ENCODE measurements at places on chromosomes 1 and 21. TPM values are rescaled to one million over a fixed set of nuclear protein-coding genes. Genes with fewer than 3 reads are reported as not detected.
A peak's percentile ranks its signal among the peaks of the same experiment; 100 is the strongest.

- DNase-seq: peak; percentile 57
These were observed 156.0 kb downstream of the TOMM20 start for GRCh38 chr1:234972411-234973191.

- DNase-seq: no peak
These were observed 424.5 kb downstream of the NEGR1 start for GRCh38 chr1:71857862-71858261.

- DNase-seq: peak; percentile 1
These were observed at the start of gene SMPDL3B for GRCh38 chr1:27934818-27935549. Gene SMPDL3B (plus strand): TSS chr1:27935000. CDS start chr1:27935184, 184 bp downstream.

GRCh38 chr1:224170343-224170742, 12.7 kb upstream of the DEGS1 start:
- no peak for DNase-seq

DNA sequence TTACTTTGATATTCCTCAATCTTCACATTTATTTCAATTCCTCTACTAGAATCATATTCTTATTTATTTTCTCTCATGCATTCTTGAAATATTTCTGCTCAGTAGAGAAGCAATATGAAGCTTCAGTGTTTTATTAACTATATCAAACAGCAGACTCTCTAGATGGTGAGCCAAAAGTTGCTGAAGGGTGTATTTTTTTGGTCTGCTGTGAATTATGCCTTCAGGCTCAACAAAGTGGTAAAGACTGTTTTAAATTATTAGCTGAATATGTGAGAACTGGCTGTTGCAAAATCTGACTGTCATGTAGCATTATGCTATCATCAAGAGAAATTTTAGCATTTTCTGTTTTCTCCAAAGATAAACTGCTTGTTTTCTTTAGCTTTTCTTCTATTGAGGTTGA, 24.9 kb upstream of the CDC42BPA start:
- DNase-seq: no peak

DNA sequence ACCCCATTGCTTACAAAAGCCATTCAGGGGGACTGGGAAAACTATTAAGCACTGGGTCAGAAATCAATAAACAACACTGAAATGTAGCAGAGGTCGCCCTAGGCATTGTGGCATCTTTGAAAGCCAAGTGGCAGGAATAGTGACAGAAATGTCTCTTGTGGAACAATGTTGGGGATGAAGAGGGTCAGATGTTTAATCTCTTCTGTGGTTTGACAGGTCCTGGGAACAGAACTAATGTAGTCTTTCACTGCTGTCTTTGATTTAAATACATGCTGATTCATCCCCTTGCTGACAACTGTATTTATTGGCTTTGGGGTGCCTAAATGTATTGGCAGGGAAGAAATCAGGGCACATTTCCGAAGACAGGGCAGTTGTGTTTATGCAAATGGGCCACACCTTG, 194.8 kb downstream of the ATG4C start:
- DNase-seq: no peak

DNA sequence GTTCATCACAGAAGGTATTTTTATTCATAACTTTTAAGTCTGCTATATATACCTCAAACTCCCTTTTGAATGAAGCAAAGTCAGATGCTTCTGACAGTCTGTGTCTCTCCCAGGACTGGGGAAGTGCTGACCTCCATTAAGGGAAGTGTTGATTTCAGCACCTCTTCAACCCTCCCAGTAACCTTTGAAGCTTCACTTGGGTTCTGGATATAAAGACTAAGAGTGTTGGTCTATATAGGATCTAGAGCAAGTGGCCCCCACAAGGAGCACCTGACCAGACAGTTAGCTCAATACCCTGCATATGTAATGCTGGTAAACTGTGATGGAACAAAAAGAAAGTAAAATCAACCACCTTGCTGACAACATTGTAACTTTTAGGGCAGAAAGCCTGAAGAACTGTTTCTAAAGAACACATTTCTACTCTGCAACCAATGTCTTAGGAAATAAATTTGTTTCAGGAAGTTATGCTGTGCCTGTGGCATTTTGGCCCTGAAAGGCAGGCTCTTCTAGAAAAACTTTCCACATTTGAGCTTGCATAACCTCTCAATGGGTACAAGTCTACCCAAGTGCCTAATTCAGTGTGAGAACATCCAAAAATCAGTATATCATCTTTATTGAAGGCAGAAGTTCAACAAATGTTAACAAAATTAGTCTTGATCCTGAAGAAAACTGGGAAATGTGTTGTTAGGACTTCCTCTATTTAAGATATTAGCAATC, 865 bp upstream of the PTPN22 start:
- DNase-seq: no peak

DNA sequence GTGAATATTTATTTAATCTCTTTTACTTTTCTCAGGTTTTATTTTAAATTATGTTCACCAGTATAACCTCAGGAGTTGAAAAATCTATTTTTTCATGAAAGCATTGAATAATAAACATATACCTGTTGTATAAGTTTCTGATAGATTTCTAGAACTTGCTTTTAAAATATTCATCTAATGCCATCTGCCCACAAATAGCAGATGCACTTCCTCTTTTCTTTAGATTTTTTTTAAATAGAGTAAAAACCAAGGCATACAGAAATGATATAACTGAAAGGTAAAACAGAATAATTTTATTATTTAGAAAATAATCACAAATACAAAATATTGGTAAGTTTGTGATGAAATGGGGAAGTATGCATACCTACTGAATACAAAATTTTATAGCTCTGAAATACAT, 130.7 kb upstream of the PRMT6 start:
- no peak for DNase-seq

GRCh38 chr1:211641942-211642341, 33.5 kb downstream of the NEK2 start:
- DNase-seq: no peak

DNA sequence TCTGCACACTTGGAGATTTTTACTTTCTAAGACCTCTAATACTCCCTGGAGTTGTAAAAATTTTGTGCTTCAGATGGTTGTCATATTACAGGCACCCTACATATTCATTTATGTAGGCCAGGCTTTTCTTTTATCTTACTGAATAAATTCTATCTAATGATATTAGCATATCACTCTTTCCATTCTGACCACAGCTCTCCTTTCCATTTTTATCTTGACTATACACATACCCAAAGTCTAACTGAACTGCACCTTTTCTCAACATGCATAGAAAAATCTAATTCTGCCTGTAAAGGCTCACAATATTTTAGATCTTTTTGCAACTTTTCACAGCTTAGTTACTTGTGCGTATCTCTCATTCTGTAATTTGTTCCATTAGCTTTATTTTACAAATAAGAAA, 52.7 kb upstream of the TSHB start:
- DNase-seq: no peak

DNA sequence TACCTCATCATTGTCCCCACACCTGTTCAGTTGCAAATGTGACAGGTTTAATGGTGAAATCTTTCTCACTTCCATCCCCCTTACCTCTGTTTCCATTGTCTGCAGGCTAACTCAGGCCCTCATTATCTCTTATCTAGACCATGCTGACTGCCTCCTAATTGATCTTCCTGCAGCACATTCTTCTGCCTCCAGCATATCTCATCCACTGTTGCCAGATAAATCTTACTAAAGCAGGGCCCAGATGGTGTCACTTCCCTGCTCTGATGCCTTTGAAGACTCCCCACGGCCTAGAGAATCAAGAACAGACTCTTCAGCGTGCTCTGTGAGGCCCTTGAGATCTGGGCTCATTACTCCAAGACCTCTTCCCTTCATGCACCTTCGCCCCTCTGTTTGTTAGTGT, 230.1 kb downstream of the DUSP10 start:
- DNase-seq: no peak

DNA sequence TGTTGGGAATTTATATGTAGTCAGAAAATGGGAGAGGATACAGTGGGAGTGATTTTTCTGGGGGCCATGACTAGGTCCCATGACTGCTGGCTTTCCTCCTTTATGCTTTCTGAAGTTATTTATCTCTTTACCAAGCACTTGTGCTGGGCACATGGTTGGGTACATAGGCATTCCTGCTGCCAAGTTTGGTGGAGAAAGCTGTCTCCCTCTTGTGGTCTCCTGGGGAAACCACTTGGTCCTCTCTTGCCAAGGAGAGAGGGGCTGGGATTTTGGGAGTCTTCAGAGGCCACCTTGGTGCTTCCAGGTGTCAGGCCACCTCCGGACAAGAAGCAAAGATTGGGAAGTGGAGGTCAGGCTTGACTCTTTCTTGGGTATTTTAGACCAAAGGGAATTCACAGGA, 120.2 kb upstream of the KCNE2 start:
- no peak for DNase-seq

DNA sequence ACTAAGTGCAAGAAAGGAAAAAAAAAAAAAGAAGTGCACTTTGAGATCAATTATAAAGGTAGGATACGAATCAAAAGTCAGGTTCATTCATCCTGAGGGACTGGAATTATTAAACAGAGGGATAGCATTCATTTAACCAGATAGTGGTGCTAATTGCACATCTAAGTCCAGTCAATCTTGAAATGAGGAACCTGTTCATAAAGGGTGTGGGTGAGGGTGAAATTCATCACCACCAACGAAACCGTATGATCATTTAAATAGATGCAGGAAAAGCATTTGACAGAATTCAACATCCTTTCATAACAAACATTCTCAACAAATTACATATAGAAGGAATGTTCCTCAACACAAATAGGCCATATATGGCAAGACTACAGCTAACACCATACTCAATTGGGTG, 5.6 kb downstream of the CTSS start:
- no peak for DNase-seq

- DNase-seq: no peak
These were observed 27.7 kb downstream of the IL12RB2 start for GRCh38 chr1:67335411-67335810.

DNA sequence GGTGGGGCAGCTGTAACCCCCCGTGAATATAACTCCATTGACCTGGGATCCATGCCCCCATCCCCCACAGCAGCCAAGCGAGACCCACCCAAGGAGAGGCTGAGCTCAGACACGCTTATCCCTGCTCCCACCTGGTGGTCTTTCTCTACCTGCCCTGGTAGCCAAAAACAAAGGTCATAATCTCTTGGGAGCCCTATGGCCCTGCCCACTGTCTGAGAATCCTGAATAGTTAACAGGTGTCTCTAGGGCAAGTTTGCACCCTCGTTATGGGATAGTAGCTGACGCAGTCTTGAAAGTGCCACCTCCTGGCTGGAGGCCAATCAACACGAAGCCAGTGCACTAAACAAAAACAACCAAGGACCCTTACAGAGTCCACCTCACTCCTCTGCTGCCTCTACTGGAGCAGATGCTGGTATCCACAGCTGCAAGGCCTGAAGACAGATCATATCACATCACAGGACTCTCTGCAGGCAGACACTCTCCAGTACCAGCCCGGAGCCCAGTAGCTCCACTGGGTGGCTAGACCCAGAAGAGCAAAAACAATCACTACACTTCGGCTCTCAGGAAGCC, 134.3 kb upstream of the C1orf174 start:
- DNase-seq: no peak

DNA sequence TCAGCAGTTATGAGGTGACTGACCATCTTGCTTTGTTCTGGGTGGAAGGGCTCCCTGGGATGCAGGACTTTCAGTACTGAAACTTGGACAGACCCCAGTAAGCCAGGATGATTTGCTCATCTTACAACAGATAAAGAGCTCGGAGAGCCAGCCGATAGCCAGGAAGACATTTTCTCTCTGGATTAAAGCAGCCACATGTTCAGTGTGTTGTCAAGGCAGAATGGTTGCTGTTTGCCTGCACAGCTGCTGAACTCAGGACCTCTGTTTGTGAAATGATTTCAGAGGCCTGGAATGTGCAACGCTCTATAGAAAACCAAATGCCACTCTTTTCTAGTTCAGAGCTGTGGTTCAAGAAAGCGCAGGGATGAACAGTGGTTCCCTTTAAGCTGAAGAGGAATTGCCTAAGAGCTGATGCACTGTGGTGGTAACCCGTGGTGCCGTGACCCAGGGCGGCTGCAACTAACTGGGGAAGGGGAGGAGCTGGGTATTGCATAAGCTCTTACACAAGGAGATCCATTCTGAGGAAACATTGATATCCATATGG, 40.7 kb downstream of the CASQ2 start:
- DNase-seq: peak; percentile 77

DNA sequence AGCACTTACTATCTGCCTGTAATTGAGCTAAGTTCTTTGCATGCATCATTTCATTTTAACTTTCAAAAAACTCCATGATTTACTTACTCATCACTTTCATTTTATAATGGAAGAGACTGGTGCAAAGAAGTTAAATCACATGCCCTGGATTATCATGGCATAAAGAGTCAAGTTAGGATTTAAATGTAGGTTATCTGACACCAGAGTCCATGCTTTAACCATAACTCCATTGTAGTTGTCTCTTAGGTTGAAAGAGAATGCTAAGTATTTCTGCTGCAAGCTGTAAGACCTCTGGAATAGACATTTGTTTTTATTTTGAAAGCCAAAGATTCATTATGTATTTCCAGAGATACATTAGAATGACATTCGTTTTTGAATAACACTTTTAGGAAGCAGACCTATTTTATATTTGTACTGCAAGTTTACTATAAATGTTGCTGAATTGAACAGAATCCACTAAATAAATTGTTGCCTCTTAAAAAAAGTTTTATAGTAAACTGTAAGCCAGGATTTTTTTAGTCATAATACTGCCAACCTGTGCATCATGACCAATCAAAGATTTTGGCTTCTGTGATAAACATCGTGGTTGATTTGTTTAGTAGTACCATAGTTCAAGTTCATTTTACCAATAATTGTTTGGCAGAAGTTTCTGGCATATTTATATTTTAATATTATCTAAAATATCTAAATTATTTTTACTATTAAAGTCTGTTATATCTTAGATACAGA, 26.1 kb downstream of the CFH start:
- peak; percentile 44 for DNase-seq

GRCh38 chr21:34850166-34850690, 181.4 kb downstream of the CLIC6 start:
- DNase-seq: no peak

GRCh38 chr21:38322311-38322950, 65.6 kb downstream of the KCNJ15 start:
- peak; percentile 44 for DNase-seq

- no peak for DNase-seq
These were observed at the start of gene GBP6 for GRCh38 chr1:89363638-89364536. Gene GBP6 (plus strand): TSS chr1:89364059. CDS start chr1:89368552, 4,493 bp downstream.

Gene THEM5
- not detected for total RNA-seq

Gene PLA2G2A
- not detected for total RNA-seq

Gene LRRIQ3
- total RNA-seq: 0.52 TPM

Gene KIF17
- total RNA-seq: 2.2 TPM
